Left lobe of liver (tissue), 2 donors: ENCODE measurements at places on chromosomes 12 and 14. TPM values are rescaled to one million over a fixed set of nuclear protein-coding genes. Genes with fewer than 3 reads are reported as not detected.
A peak's percentile ranks its signal among the peaks of the same experiment; 100 is the strongest.

The M6PR gene
- 40.4 TPM for total RNA-seq

- DNase-seq, result no peak
Observed at GRCh38 chr12:12017798-12018197, 52.9 kb upstream of the BCL2L14 start.

- peak; percentile 51 for DNase-seq
Observed at GRCh38 chr12:41061192-41061591, 126.9 kb upstream of the PDZRN4 start.

The RERG gene
- 1.5 TPM for total RNA-seq

The HHIPL1 gene
- 0.96 TPM for total RNA-seq

DNA sequence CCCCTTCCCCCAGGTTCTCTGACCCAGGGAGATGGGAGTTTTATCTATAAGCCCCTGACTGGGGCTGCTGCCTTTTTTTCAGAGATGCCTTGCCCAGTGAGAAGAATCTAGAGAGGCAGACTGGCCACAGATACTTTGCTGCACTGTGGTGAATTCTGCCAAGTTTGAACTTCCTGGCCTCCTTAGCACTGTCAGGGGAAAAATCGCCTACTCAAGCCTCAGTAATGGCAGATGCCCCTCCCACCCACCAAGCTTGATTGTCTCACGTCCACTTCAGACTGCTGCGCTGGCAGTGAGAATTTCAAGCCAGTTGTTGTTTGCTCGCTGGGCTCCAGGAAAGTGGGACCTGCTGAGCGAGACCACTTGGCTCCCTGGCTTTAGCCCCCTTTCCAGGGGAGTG is 31.7 kb downstream of the KLRK1 start:
- no peak for DNase-seq

The FOXA1 gene
- 36.6 TPM for total RNA-seq
